ENCODE measurements at places on chromosomes 4 and X.

DNA sequence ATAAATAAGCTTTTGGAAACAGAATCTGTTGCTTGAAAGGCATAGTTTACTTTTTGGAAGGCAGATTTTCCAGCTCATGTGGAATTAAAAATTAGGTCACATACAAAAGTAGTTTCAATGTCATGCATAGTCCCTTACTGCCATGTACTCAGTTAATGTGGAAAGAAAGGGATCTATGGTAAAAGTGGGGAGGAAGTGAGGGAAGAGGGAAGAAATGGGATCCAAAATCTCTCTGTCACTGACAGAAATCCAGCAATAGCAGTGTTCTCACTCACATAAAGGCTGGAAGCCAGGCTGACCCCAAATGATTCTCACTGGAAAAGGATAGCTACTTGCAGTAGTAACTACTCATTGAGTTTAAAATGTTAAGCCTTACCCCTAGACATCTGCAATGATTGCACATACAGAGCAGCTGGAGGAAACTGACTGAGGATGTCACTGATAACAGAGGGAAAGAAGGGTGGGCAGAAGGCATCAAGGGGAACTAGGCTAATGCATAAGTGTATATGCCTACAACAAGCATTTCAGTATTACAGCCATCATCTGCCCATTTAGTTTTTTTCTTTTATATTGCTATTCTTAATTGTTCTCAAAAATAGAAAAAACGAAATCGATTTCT is 445.6 kb downstream of the FAT4 start:
- no peak for DNase-seq

DNA sequence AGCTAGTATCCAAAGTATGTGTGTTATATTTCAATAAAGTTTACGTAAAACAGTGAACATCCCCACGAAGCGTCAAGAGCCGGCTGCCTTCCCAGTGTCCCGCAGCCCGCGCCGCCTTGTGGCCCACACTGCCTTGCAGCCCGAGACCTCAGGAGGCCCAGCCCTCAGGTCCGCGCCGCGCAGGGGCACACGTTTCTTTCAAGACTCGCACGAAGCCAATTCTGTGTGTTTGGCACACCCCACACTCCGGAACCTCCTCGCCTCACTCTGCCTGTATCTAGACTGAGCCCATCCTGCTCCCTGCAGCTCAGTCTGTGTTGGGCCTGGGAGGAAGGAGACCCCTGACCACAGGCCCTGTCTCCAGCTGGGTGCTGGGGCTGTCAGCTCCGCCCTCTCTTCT is 5.8 kb downstream of the LRPAP1 start:
- DNase-seq, result no peak

DNA sequence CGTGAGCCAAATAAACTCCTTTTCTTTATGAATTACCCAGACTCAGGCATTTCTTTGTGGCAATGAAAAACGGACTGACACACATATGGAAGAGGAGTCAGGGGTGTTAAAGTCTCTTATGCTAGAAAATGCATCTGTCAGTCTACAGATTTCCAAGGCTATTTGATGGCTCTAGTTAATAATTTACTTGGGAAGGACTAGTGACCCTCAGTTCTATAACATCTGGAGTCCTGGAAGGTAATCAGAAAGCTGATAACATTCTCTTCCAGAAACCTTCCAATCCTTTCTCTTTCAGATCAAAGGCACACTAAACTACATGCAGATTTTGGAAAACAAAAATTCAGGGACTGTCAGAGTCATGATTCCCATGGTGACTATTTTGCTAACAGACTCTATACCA is 142.0 kb upstream of the TEX13D start:
- no peak for DNase-seq

- DNase-seq, result no peak
Measured at GRCh38 chrX:55754861-55755294, 37.3 kb downstream of the RRAGB start.

GRCh38 chr4:43048570-43048969 is 156.1 kb downstream of the GRXCR1 start:
- no peak for DNase-seq

- no peak for DNase-seq
Measured at GRCh38 chr4:102230194-102230593, 115.1 kb downstream of the SLC39A8 start.

DNA sequence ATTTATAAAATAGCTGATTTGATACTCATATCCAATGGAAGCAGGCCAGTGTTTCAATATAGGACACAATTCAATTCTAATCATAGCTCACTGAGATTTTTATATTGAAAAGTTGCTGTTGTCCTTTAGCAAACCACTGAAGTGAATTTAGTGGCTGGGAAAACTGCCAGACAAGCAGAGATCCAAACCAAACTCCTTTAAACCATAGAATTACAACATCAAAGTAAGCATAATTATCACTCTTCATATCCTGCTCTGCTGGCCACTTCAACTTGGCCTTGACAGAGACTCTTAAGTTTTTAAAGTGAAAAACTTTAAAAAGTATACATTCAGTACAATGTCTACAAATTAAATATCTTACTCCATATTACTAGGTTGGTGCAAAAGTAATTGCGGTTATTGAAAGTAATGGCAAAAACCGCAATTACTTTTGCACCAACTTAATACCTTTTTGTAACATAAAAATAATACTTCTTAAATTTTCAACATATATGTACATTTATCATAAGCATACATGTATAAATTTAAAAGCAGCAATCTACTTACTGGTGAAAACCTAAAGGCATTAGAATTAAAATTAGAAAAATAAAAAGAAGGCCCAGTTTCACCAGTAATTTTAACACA is 433.0 kb downstream of the PCDH10 start:
- no peak for DNase-seq

DNA sequence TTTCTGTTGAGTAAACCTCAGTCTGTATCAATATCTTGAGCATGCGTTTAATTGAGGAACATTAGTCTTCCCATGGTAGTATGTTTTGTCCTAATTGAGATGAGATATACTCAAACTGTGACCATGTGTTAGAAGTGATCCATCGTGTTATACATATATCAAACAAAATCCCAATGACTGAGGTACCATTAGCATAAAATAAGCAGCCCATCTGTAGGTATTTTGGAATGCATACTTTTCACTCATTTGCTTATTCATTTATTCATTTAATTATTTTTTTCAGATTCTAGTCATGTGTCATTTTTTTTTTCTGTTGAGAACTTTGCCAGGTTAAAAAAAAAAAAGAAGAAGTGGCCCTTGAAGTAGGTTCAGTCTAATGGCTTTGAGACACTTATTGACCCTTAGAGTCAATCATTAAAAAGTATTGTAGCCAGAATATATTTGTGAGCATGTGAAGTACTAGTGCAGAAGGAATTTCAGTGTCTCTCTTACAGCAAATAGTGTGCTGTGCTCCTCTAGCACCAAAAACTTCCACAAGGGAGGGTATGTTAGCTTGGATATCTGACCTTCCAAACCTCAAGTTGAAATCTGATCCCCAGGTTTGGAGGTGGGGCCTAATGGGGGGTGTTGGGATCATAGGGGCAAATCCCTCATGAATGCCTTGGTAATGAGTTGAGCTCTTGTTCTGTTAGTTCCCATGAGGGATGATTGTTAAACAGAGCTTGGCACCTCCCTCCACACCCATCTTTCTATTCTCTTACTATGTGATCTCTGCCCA is 130.8 kb upstream of the NPY2R start:
- no peak for DNase-seq

DNA sequence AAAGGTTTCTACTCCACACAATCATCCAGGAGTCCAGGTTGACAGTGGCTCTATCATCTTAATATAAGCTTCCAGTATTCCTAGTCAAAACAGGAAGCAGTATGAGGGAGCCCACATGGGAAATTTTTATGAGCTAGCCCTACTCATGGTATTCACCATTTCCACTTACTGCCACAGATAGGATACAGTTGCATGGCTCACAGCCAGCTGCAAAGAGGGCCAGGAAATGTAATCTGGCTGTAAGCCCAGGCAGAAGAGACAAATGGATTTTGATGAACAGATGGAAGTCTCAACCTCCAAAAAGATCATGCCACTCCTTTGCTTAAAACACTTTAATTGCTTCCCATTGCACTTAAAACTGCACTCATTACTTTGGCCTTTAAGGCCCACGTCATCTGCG is 150.6 kb downstream of the ADAMTS3 start:
- DNase-seq, result no peak

- no peak for DNase-seq
Measured at GRCh38 chr4:73340917-73341316, 63.2 kb upstream of the ALB start.

DNA sequence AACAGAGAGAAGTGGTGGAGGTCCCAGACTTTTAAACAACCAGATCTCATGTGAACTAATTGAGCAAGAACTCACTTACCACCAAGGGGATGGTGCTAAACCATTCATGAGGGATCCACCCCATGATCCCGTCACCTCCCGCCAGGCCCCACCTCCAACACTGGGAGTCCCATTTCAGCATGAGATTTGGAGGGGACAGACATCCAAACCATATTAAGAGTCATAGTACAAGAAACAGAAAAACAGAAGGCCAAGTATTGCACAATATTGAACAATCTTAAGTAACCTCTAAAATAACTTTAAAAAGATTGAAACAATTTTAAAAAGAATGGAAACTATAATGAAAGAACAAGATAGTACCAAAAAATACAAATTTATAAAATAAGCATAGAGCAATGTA is 110.0 kb downstream of the CBR4 start:
- DNase-seq, result no peak

- DNase-seq, result no peak
Measured at GRCh38 chr4:117156806-117157205, 71.4 kb upstream of the TRAM1L1 start.

DNA sequence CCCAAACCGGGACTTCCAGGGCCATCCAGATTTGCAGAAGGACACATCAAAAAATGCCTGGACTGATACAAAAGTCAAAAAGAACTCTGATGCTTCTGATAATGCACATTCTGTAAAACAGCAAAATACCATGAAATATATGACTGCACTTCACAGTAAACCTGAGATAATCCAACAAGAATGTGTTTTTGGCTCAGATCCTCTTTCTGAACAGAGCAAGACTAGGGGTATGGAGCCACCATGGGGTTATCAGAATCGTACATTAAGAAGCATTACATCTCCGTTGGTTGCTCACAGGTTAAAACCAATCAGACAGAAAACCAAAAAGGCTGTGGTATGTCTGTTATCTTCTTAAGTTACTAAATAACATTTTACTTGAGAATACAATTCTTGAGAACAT is 9.2 kb downstream of the PLK4 start:
- no peak for DNase-seq

GRCh38 chr4:140233791-140234696 is 80.1 kb upstream of the MAML3 start:
- DNase-seq, result no peak

DNA sequence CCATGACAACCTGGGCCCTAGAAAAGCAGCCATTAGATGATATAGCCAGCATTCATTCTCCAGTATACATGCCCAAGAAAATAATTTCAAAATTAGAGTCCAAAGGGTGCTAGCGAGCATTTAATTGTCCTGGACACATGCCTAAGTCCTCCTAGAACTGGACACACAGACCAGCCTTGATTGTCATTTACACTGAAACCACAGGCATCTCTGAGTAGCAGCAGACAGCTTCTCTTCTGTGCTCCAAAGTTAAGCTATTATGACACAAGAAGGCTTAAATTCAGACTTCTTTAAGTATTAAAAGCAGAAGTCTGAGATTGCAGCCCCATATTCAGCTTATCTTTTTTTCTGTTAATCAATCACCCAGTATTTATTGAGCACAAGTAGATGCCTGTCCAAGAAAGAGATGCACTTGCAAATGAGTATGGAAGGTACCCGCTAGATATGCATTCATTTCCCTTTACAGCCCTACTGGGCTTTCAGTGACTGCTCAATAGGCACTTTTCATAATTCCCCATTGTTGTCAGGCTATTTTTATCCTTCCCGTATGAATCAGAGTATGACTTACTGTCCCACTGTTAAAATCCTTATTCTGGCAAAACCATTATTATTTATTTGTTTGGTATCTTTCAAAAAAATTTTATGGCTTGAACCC is 374.1 kb downstream of the FBXW7 start:
- DNase-seq, result no peak

GRCh38 chrX:69231903-69232302 is 66.7 kb upstream of the PJA1 start:
- DNase-seq, result no peak

- DNase-seq, result no peak
Measured at GRCh38 chrX:116243039-116243438, 72.5 kb downstream of the AGTR2 start.

GRCh38 chr4:144902614-144903013 is 195.4 kb downstream of the ANAPC10 start:
- no peak for DNase-seq

GRCh38 chr4:152929888-152930287 is 6.2 kb upstream of the FHDC1 start:
- DNase-seq, result no peak

DNA sequence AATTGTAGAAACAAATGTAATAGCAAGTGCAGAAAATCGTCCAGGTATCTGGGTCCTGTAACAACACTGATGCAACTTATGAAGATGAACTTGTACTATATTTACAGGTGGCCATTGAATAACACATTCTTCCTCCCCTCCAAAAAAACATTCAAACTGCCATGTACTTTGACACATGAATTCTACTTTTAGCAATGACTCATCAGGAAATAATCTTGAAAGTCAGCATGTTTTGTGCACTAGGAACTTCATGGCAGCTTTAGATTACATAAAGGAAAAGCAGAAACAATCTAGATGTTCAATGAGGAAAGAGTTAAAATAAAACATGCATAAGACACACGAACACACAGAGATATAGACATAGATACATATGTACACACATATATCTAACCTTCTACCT is 2.5 kb downstream of the PABPC1L2A start:
- no peak for DNase-seq

GRCh38 chr4:111773858-111774257 is 371.4 kb upstream of the FAM241A start:
- no peak for DNase-seq

DNA sequence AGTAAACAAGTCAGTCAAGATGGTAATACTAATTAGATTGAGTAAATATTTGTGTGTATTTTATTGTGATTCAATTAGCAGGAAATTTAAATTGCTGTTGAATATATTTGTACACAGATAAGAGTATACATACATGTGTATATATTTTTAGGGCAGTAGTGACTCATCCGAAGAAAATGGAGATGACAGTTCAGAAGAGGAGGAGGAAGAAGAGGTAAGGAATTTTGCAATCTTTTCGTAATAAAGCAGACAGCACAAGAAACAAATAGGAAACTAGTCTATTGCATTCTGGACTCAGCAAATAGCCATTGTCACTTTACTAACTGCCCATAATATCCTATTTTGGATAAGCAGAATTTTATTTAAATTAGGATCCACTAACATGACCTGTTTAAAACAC is 6.6 kb downstream of the IBSP start:
- DNase-seq, result no peak

DNA sequence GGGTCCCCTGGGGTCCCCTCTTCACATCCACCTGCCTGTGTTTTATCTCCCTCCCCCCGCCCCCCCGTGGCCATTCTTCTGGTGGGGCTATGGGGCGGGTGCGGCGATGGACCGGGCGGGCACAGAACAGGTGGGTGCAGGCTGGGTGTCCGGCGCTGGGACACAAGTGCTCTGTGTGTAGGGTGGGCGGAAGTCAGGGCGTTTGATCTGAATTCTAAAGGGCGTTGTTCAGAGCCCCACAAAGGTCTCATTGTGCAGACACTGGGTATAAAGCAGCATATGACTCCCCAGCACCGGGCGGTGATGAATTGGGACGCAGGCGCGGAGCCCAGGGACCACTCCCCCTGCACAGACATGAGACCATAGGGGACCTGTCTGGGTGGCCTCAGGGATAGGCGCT is at the start of gene GJB1:
GJB1 (plus strand) TSS at position 296 of the 400 bp plus-strand sequence. CDS start 484 bp downstream, outside the sequence.
- DNase-seq, result no peak
